Kidney (tissue), 22 donors: ENCODE measurements at places on chromosomes 6 and 20. TPM values are rescaled to one million over a fixed set of nuclear protein-coding genes. Genes with fewer than 3 reads are reported as not detected.

ID4 gene
- total RNA-seq, result 60.4 TPM

- H3K4me1 ChIP-seq, result no peaks in the 10 kb centered on the region
- H3K27ac ChIP-seq, result no peak overlapping the region
- DNase-seq, result no peak
- no peaks in the 10 kb centered on the region for H3K27me3 ChIP-seq
- no peaks in the 10 kb centered on the region for H3K36me3 ChIP-seq
Measured at GRCh38 chr20:35820715-35821114, 48.9 kb downstream of the PHF20 start.

DNA sequence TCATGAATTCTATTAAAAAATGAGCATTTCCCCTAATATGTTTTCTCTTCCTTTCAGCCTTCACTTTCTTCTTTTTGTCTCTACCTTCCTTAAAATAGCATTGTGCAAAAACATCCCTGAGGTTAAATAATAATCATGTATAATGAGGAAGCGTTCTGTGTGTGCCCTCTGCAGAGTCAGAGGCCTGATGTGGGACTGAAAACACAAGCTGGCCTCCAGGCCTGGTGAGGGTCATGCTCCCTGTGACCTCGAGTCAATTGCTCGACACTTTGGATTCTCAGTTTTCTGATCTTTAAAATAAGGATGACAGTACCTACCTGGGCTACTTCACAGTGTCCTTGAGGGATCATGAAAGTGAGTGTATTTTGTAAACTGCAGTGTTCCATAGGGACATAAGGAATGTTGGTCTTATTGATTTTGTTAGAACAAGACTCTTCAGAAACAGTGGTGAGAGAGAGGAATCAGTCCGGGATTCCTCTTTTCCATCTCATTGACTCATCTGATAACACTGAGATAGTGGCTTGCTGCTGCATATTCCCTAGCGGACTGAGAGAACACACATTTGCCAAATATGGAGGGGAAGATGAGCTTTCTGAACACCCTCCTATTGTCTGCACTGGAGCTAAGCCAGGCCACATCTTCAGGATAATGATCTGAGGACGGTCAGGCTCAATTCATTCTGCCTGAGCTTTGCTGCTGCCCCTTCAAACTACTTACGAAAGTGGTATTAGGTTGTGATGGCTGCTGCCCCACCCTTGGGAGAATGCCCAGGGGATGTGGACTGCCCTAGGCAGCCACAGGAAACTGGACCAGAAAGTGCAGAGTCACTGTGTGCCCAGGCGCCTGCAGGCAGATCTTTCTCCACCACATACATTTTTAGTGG, 39.6 kb upstream of the PDE7B start:
- H3K36me3 ChIP-seq, result no peaks in the 10 kb centered on the region
- no peak overlapping the region for H3K4me3 ChIP-seq
- H3K4me1 ChIP-seq, result peaks cover 8% of the 10 kb centered on the region
- no peak for DNase-seq
- no peak overlapping the region for H3K27ac ChIP-seq

- no peak overlapping the region for H3K27ac ChIP-seq
- no peaks in the 10 kb centered on the region for H3K36me3 ChIP-seq
- no peaks in the 10 kb centered on the region for H3K27me3 ChIP-seq
- H3K4me3 ChIP-seq, result no peak overlapping the region
Measured at GRCh38 chr6:64861039-64861651, 845.9 kb downstream of the EYS start.

- no peaks in the 10 kb centered on the region for H3K27me3 ChIP-seq
- H3K36me3 ChIP-seq, result no peaks in the 10 kb centered on the region
- no peak overlapping the region for H3K27ac ChIP-seq
- H3K4me3 ChIP-seq, result no peak overlapping the region
- H3K4me1 ChIP-seq, result no peaks in the 10 kb centered on the region
Measured at GRCh38 chr6:24231438-24231977, 105.5 kb downstream of the NRSN1 start.

GRCh38 chr20:52596256-52596655, 375.9 kb upstream of the TSHZ2 start:
- no peak overlapping the region for H3K27ac ChIP-seq
- no peaks in the 10 kb centered on the region for H3K4me1 ChIP-seq
- H3K27me3 ChIP-seq, result no peaks in the 10 kb centered on the region
- DNase-seq, result no peak
- H3K36me3 ChIP-seq, result no peaks in the 10 kb centered on the region

DNA sequence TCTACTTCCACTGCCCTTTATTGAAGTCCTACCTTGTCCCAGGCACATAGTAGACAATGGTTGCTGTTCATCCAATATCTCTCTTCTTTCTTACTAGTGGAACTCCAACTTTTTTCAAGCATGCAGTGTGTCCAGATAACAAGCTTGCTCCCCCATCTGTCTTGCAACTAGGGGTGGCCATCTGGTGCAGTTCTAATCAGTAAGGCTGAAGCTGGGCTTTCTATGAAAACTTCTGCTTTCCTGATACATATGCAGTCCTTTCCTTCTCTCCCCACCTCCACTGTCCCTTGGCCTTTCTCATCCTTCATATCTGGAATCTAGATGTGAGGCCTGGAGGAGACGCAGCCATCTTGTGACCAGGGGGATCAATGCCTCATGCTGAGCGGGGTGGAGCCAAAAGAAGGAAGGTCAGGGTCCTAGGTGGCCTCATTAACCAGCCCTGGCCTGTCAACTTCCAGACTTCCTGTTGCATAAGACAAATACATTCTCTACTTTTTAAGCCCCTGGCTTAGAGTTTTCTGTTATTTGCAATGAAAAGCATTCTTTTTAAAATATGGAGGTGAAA, 59.6 kb upstream of the ZFP64 start:
- no peak overlapping the region for H3K27ac ChIP-seq
- DNase-seq, result no peak
- no peak overlapping the region for H3K4me3 ChIP-seq
- H3K27me3 ChIP-seq, result no peaks in the 10 kb centered on the region
- H3K4me1 ChIP-seq, result no peaks in the 10 kb centered on the region

DNA sequence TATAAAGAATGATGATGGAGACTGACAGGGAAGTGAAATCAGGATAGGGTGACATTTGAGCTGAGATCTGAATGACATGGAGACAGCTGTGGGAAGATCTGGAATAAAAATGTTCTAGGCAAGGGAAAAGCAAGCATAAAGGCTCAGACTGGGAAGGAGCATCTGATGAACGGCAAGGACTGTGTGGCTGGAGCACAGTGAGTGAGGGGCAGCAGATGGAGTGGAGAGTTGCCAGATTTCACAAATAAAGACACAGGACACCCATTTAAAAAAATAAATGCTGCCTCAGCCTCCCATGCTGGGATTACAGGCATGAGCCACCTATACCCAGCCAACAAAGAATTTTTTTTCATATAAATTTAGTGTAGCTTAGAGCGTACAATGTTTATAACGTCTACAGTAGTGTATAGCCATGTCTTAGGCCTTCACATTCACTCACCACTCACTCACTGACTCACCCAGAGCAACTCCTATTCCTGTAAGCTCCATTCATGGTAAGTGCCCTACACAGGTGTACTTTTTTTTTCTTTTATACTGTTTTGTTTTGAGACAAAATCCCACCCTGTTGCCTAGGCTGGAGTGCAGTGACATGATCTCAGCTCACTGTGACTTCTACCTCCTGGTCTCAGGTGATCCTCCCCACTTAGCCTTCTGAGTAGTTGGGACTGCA, 2.4 kb upstream of the ZBTB24 start:
- DNase-seq, result no peak
- no peaks in the 10 kb centered on the region for H3K36me3 ChIP-seq
- no peak overlapping the region for H3K4me3 ChIP-seq

DNA sequence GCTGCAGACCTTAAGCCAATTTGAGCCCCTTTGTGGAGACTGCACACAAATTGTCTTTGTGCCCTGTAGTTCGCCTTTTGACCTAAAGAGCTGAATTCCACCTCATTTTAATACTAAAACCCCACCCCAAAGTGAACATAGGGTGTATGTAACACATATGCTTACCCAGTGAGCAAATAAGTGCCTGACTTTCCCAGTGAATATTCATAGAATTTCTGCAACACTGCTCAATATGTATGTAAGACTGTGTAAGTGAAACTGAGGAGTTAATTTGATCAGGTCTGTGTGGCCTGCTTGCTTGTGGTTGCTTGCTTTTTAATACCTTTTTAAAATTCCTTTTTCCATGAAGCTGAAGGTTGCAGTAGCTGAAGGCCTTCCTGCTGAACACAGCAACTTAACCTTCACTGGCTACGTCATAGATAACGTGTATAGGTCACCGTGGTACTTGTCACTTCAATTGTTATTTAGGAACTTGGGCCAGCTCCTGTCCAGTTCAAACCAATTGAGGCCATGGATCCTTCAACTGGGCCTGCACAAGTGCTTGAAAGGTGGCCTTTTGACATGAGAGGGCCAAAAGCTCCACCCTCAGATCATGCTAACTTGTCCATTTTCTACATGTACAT, 131.7 kb upstream of the BTBD3 start:
- H3K27me3 ChIP-seq, result no peaks in the 10 kb centered on the region
- no peak overlapping the region for H3K4me3 ChIP-seq
- no peak overlapping the region for H3K27ac ChIP-seq
- no peaks in the 10 kb centered on the region for H3K36me3 ChIP-seq
- no peak for DNase-seq
- no peaks in the 10 kb centered on the region for H3K4me1 ChIP-seq

- H3K27ac ChIP-seq, result no peak overlapping the region
- DNase-seq, result no peak
- H3K36me3 ChIP-seq, result peaks cover 34% of the 10 kb centered on the region
Measured at GRCh38 chr6:34875292-34876213, 12.3 kb downstream of the TAF11 start.
